ENCODE measurements at places on chromosomes 6 and 20.

- DNase-seq, result no peak
Observed at GRCh38 chr20:43985121-43985520, 70.5 kb downstream of the TOX2 start.

- DNase-seq, result no peak
Observed at GRCh38 chr6:139119552-139119951, 15.3 kb upstream of the HECA start.

DNA sequence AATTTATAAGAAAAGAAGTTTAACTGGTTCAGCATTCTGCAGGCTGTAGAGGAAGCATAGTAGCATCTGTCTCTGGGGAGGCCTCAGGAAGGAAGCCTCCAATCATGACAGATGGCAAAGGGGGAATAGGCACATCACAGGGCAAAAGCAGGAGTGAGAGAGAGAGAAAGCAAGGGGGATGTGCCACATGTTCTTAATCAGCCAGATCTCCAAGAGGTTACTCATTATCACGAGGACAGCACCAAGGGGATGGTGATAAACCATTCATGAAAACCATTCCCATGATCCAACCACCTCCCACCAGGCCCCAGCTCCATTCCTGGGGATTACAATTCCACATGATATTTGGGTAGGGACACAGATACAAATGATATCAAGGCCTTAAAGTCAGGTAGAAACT, 217.5 kb upstream of the TCF21 start:
- no peak for DNase-seq

DNA sequence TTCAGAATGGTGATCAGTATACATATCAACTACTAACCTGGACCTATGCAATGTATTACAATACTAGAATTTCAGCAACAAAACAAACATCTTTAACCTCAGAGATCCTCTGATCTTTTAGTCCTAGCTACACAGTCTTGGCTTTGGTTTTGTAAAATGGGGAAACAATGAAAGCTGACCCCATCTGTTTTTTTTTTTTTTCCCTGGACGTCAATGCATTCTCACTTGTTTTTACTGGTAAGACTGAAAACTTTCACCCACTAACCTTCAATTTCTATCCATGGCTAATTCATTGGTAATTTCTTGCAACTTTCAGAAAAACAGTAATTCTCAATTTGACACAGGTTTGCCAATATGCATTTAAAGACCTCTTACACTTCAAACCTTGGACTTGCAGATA, 3.0 kb downstream of the KIF13A start:
- no peak for DNase-seq

- DNase-seq, result peak; percentile 63
Observed at GRCh38 chr6:126337323-126337722, 2.6 kb upstream of the CENPW start.

- no peak for DNase-seq
Observed at GRCh38 chr6:149403534-149403933, 3.5 kb downstream of the SUMO4 start.

GRCh38 chr6:40334496-40335270, 252.5 kb downstream of the LRFN2 start:
- no peak for DNase-seq

DNA sequence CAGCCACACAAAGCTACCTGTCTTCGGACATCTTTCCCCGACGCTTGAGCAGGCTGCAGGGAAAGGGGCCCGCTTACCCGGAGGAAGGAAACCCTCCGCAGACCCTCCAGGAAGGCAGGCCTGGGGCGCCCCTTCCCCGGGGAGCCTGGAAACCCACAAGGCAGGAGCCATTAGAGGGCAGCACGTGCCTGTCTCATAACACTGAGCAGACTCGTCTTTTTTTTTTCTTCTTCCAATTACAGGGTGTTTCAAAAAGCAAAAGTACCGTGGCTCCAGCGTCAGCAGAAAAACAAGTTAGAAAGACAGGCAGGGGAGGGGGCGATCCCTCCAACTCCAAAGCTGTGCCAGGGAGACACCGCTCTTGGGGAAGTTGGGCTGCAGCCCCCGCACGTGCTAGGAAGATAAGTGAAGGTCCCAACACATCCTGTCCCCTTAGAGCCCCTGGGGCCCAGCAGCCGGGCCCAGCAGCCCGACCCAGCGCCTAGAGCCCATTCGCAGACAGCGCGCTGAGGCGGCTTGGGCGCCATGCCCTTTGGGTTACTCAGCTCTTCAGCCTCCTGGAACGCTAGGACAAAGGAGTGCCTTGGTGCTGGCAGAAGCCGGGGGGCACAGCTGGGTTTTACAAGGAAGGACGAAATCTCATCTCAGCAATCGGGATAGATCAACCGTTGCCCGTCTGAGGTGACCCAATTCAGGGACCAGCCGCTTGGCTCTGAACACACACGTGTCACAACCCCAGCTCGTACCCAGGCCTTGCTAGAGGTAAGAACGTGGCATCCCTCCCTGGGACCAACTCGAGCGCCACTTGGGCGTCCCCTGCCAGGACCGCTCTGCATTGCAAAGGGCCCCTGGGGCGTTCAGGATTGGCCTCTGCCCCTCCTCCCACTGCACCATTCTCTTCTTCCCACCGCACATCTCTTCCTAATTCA, 136.3 kb downstream of the LY86 start:
- peak; percentile 48 for DNase-seq

GRCh38 chr6:47043286-47043685, 1.2 kb upstream of the ADGRF1 start:
- DNase-seq, result no peak

DNA sequence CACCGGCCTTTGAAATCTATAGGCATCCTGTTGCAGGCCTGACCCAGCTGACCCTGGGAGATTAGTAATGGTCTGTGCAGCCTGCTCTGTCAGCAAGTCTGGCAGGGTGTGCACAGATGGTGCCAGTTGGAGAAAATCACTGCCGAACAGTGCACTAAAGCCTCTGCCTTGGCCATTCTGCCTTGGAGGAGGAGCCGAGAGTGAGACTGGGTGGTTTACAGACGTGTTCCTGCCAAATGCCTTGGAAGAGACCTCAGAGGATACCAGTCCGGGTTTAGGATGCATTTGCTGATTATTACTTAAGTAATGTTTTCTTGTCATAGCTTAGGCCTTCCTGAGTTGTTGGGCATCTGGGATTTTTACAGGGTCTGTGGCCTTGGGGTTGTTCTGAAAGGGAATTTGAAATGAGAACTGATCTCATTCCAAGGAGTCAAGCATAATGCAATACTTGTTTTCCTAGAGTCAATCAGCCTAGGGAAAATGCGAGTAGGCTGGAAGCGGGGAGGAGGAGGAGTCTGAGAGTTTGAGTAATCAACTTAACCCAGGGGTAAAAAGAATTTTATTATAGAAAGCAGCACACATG, 292.1 kb downstream of the SOX4 start:
- peak; percentile 98 for DNase-seq

DNA sequence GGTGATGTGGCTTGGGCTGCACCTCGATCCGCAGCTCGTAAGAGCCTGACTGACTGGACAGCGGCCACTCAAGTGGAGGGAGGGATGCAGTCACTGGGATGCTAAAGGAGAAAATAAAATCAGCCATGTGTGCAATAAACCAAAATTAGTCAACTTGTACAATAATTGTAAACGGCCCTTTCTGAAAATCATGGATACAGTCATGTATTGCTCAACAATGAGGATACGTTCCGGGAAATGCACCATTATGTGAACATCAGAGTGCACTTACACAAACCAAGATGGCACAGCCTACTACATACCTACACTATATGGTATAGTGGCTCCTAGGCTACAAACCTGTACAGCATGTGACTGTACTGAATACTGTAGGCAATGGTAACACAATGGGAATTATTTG, 25.7 kb downstream of the NFATC2 start:
- DNase-seq, result no peak

DNA sequence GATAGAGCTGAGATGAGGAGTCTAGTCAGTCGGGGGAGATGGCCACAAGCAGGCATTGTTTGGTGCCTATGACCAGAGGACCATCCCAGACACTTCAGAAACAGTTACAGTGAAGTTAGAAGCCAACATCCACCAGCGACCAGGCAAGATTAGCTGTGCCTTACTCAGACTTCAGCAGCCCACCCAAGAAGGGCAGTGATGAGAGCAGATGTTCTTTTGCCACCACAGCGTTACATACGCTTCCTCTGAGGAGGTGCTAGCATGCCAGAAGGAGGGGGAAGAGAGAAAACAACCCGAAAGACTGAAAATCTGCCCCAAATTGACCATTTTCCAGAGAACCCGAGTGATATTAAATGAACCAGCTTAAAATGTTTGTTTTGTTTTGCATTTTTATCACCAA, 186.8 kb downstream of the PRL start:
- DNase-seq, result no peak

GRCh38 chr6:6193221-6193745, 127.2 kb downstream of the F13A1 start:
- DNase-seq, result no peak

DNA sequence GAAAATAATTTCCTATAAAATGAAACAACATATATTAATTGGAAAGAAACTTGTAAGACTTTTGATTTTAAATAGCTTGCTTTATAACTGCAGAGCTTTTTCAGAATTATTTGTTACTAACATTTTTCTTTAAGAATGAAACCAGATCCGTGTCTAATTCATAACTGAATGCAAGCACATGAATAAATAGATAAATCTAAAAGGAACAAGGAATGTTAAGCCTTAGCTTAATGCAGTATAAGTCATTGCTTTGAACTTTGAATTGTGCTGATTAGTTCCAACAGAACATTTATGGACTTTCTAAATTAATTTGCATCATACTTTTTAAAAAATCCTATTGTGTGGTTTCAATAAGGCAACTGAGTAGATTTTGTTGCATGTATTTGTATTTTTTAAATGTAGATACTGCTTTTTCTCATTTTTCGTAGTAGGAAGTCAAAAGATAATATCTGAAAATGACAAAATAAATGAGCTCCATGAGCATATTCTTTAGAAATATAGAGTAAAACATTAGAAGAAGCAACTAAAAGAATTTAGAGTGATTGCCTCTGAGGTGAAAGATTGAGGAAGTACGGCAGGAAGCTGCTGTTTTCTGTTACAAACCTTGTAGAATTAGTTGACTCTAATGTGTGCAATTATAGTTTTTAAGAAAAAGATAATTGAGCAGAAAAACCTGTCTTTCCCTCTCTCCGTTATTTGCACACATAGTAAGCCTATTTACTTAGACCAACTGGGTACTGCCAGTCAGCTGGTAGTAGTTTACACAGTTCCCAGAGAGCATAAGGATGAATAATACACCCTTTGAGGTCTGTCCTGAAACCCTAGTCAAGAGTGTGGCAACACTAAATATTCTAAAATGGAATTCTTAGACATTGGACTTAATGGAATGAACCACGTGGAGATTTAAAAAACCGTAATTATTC, 32.6 kb upstream of the SLC35D3 start:
- DNase-seq, result no peak

DNA sequence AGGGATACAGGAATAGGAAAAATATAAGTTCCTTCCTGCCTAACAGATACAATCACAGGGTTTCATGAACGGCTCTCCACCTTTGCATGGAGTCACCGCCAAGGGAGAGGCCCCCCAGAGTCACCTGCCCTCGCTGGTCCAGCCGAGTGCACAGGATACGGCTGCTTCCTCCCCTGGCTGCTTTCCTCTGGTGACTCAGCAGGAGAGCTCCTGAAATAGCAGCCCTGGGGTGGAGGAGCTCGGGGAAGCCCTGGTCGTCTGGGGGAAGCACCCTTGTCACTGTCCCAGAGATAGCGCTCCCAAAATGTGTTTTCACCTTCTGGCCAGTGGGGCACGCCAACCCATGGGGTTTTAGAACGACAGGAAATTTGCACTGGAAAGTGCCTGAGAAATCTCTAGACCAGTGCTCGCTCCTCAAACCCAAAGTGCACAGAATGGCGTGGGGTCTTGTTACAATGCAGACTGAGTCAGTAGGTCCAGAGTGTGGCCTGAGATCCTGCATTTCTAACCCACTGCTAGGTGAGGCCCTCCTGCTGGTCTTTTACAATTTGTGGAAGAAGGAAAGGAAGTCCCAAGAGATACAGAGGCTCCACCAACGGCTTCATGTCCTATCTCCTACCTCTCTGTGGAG, 35.9 kb upstream of the FAM50B start:
- no peak for DNase-seq

- DNase-seq, result no peak
Observed at GRCh38 chr20:51424270-51425117, 118.0 kb downstream of the NFATC2 start.

GRCh38 chr20:4014031-4014474, 1.3 kb downstream of the RNF24 start:
- DNase-seq, result no peak

DNA sequence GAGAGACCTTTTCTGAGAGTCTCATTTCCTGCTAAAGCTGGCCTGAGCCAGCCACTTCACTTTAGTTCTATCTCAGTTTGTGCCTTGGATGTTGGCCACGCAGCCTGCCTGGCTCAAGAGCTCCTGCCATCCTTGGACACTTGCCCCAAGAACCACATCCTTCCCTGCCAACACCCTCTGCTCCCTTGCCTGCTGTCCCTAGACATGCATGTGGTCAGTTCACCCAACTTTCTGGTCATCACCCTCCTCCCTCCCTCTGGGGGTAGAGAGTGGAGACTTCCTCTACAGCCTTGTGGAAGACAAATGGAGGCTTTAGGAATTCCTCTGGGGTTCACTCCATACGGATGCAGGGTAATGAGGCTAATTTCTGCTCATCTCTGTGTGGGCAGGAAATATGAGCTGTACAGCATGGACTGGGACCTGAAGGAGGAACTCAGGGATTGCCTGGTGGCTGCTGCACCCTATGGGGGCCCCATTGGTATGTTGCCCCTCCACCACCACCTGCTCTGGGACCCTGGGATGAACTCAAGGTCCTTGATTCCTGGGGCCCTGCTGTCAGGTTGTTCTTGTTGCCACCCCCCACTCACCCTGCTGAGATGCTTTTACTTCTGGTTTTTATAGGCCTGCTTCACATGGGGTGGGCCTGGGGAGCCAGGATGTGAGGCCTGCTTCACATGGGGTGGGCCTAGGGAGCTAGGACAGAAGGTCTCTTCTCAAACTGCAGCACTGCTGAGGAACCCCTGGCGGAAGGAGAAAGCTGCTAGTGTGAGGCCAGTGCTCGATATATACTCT, 13.8 kb upstream of the PTPRA start:
- DNase-seq, result no peak

GRCh38 chr6:141077355-141078333, 1055.1 kb upstream of the GJE1 start:
- no peak for DNase-seq

DNA sequence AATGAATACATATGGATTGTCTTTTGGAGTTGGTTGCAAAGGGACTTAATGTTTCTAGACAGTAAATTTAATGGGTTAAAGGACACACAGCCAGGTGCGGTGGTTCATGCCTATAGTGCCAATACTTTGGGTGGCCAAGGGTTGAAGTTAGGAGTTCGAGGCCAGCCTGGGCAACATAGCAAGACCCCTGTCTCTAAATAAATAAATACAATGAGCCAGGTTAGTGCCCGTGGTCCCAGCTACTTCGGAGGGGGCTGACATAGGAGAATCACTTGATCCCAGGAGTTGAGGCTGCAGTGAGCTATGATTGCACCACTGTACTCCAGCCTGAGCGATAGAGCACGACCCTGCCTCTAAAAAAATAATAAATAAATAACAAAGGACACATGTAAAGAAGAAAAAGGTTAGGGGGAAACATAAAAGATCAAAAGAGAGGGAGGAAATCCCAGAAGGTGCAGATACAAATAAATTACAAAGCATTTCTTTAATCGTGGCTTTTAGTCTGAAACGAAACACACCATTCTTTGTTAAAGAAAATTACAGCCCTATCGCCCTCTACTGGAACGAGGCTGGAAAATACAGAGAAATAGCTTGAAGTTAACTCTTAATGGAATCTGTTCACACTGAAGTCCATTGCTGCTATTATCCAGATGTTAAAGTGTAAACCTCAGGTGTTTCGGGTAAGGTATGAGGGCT, 42.6 kb upstream of the SCML4 start:
- no peak for DNase-seq

- DNase-seq, result no peak
Observed at GRCh38 chr6:149867876-149868640, 3.9 kb upstream of the LRP11 start.
